ENCODE measurements at places on chromosomes 6 and 20.

GRCh38 chr20:51563486-51564332 is 21.2 kb upstream of the NFATC2 start:
- DNase-seq = no peak

GRCh38 chr20:56440346-56441007 is 27.9 kb upstream of the RTF2 start:
- peak; percentile 44 for DNase-seq

- DNase-seq = no peak
These were observed 213.7 kb downstream of the SYNE1 start for GRCh38 chr6:152423216-152424103.

DNA sequence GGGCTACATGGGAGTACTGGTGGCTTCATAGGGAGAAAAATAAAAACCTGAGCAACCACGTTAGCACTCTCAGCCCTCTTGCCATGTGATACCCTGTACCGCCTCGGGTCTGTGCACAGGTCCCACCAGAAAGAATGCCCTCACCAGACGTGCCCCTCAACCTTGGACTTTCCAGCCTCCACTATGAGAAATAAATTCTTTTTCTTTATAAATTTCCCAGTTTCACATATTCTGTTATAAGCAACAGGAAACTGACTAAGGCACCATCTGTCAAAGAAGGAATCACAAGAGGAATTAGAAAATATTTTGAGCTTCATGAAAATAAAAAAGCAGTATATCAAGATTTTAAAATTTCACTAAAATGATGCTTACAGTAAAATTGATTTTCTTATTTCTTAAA is 168.4 kb upstream of the BMP5 start:
- no peak for DNase-seq

GRCh38 chr6:41337709-41338108 is 2.3 kb downstream of the NCR2 start:
- no peak for DNase-seq

- no peak for DNase-seq
These were observed 391.8 kb downstream of the CDC5L start for GRCh38 chr6:44779130-44779826.

DNA sequence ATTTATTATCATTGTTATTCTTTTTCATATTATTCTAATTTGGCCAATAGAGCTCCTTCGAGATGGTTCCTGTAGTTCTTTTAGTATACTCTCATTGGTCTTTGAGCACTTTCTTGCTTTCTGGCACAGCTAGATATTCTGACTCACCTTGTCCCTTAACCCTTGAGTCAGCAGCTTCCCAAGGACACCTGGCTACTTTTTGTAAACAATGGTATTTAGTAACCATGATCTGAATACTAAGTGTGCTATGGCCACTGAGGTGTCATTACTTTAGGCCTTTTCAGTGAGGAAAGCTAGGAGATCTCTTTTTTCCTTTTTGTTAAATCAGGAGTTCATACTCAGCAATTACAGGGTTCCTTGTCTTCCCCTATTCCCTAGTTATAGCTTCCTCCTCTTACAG is 126.5 kb upstream of the CITED2 start:
- no peak for DNase-seq

- DNase-seq = no peak
These were observed 36.3 kb upstream of the PDE7B start for GRCh38 chr6:135815216-135815615.

- no peak for DNase-seq
These were observed 63.0 kb downstream of the JPH2 start for GRCh38 chr20:44123874-44124535.

- DNase-seq = no peak
These were observed 353.9 kb downstream of the HACE1 start for GRCh38 chr6:104505838-104506237.

GRCh38 chr6:106026748-106027715 is 59.1 kb upstream of the PRDM1 start:
- no peak for DNase-seq

- DNase-seq = no peak
These were observed 10.7 kb downstream of the NELFCD start for GRCh38 chr20:58991715-58992114.

- DNase-seq = no peak
These were observed 1.3 kb downstream of the C20orf203 start for GRCh38 chr20:32672394-32672981.

GRCh38 chr6:20202324-20202658 is 10.0 kb downstream of the MBOAT1 start:
- DNase-seq = no peak

DNA sequence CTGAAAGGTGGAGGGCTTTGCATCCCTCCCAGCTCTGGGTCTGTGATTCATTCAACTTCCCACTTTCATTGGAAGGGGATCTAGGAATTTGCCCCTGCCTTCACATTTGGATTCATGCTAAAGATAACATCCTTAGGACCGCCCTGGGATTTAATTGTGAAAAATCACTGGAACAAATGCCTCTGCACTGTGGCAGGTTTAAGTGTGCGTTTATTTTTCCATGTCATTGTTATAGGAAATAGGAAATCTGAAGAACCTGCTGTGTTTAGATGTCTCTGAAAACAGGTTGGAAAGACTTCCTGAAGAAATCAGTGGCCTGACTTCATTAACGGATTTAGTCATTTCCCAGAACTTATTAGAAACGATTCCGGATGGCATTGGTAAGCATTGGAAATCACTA is 104.7 kb downstream of the LRRC1 start:
- no peak for DNase-seq

DNA sequence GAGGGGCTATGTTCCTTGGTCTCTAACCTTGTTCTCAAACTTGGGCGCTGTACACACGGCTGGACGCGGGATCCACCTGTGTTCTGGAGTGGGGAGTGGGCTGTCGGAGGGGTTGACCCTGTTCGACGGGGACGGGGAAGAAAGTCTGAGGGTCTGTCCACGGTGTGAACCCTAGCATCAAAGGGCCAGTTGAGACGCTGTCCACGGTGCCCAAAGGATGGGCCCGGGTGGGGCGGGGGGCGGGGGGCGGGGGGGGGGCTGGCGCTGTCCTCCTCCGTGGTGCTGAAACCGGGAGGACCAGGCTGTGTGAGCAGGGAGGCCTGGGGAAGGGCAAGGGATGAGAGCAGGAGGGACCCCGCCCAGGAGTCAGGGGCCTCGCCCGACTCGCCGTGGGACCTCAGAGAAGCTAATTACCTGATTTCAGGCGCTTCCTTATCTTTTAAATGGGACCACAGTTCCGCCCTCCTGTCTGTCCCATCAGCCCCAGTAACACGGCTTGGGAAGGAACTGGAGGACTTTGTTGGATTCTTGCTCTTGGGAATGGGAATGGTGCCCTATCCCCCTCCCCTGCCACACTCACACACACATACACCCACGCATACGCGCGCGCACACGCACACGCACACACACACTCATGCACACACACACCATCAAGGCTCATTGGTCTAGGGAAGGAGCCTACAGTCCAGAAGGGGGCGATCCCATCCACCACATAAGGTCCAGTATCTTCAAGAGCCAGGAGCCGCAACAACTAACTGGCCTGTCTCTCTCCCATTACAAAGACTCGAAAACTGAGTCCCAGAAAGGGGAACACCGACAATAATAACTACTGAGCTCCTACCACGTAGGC is 1.0 kb upstream of the VSTM2L start:
- DNase-seq = no peak

GRCh38 chr20:4853004-4853403 is 131.3 kb downstream of the PRND start:
- no peak for DNase-seq

GRCh38 chr20:57716901-57717300 is 7.1 kb upstream of the PMEPA1 start:
- no peak for DNase-seq

DNA sequence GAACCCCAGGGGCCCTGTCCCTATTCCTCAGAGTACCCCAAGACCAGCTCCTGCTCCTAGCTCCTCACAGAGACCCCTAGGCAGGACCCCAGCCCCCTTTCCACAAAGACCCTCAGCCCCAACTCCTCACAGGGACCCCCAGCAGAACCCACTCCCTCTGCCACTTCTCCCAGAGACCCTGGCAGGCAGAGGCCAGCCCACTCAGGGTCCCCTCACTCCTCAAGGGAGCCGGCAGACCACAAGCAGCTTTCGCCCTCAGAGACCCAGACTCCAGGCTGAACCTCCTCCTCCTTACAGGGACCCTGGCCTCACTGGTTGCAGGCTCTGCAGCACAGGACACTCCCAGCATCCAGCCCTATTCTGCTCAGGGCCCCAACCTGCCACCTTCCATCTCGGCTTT is 575 bp downstream of the SLC44A4 start:
- DNase-seq = no peak

- no peak for DNase-seq
These were observed 399.7 kb downstream of the COL12A1 start for GRCh38 chr6:74805916-74806696.

DNA sequence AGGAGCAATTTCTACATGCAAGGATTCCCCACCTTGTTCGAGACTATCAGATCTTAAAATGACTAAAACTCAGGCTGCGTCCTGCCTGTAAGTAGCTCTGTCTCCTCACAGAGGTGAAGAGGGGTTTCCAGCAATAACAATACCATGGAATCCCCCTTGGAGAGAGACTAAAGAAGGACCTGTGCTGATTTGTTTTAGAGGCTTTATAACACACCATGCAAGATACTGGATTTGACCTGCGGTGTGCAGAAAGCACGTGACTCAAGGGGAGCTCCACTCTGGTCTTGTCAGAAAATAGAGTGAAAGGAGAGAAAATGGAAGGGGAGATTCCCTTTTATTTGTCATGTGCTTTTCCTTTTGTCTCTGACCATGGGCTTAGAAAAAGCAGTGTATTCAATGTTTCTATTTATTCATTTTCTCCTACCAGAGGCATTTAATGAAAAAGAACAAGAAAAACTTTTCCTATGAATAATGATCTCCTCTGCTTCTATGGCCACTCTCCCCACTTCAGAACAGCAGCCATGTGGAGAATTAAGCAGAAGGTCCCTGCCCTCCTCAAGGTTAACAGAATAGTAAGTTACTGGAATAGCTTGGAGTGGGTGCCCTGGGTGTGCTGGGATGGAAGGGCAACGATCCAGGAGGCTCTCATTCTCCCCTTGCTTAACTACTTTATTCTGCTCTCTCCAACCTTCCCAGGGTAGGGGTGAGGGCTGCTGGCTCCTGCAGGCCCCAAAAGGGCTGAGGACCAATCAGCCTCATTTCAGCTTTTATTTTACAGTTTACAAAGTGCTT is 19.2 kb upstream of the MRPS10 start:
- no peak for DNase-seq

DNA sequence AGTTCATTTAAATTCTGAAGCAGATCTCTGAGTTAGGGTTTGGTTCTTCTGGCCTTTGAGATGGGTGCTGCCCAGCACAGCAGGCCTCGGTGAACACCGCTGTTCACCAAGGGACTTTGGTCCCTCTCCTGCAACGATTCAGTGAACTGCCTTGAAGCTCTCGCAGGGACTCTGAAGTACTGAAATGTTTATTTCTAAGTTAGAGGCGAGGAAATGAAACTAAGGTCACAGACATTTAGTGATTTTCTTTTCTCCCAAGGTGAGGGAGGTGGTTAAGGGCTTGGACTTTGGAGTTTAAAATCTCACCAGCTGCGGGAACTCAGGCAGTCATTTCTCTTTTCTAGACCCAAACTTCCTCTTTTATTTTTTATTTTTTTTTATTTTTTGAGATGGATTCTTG is 26.2 kb downstream of the E2F3 start:
- no peak for DNase-seq

DNA sequence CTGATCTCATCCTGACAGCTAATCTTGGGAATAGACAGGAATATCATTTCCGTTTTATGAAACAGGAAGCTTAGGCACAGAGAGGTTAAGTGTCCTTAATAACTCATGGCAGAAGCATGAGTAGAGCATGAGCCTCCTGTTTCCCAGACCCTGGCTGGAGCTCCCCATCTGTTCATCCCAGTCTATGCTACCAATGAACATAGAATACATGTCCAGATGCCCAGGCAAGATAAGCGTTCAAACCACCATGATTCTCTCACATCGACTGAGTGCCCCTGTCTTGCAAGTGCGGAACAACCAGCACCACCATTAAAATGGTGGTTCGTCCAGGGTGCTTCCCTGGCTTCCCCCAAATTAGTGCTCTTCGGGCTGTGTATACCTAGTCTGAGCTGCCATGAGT is 217.1 kb downstream of the FARS2 start:
- DNase-seq = no peak

GRCh38 chr6:67952121-67952520 is 683.0 kb upstream of the ADGRB3 start:
- no peak for DNase-seq

- DNase-seq = no peak
These were observed 25.9 kb downstream of the TRAF3IP2 start for GRCh38 chr6:111579816-111580215.

- DNase-seq = no peak
These were observed 20.7 kb downstream of the DCBLD1 start for GRCh38 chr6:117503211-117503610.

DNA sequence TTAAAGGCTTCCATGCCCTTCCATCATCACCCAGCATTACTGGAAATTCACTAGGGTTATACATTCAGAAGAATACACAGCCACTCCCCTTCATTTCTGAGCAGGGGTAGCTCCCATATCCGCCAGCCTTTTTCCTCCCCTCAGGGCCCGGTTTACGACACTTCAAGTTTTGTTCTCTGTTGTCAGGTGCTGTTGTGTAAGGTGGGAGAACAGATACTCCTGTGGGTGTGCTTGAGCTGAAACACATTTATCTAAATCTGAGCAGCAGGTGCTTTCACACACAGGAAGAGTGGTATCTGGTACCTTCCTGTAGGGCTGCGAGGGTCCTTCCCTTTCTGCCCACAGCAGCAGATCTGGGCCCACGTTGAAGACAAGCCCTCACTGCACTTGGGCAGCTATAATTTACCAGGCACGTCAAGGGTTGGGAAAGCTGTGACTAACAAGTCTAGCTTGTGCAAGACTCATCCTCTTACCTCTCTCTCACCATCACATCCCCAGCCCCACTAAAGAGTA is 215.8 kb upstream of the RREB1 start:
- no peak for DNase-seq

DNA sequence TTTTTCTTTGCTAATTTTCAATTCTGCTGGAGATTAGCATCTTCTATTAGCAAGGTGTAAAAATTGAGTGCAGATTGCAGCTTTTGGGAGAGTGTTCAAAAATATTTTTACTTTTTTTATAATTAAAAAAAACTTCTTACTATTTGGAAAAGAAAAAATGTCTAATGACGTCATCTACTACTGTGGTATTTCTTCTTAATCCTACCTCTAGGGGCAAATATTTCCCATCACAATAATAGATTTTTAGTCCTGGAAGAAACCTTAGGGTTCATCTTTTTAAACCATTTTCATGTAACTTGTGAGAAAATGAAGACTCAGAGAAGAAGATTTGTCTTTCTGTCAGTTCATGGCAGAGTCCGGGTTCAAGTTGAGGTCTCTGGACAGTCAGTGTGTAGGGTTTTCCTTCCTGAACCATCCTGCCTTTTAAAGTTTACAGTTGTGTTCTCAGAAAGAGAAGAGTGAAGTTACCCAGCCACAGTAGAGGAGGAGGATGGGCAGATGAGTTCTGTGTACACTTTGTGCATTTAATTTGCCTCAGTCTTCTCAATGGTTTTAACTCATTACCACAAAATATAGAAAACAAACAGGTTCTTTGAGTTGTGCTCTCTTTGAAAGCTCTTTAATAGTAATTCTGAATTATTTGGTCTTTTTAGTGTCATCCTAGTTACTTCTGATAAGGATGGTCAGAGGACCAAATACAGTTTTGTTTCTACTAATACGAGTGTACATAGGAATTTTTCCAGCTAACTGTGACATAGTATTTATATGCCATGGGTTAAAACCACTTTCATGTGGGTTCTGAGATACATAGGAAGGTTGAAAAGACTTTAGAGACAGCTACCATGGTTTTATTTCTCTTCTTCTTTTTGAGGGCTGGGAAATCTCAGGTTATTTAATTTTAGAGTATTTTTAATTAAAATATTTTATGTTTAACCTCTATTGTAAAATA is 184.7 kb downstream of the CDKAL1 start:
- no peak for DNase-seq
